CD4-positive, alpha-beta T cell treated with Interleukin-6 at 100 ng/mL for 8 hours (primary cell): ENCODE measurements at places on chromosomes 6 and 20.

DNA sequence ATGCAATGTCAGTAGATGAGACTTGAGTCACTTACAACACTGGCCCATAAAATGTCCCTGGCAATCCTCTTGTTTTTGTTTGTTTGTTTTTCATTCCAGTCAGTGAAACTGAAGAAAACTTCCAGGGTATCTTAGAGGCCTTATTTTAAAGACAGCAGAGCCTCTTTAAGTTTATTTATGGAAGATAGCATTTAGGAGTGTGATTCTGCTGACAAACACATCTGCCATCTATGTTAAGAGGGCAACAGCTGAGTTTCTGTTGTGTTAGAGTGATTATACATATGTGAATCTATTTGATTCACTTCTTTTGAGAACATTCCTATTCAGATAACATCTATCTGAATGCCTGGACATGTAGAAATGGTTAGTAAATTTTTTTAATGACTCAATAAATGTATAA, 812.6 kb downstream of the TENT5A start:
- DNase-seq, result no peak

DNA sequence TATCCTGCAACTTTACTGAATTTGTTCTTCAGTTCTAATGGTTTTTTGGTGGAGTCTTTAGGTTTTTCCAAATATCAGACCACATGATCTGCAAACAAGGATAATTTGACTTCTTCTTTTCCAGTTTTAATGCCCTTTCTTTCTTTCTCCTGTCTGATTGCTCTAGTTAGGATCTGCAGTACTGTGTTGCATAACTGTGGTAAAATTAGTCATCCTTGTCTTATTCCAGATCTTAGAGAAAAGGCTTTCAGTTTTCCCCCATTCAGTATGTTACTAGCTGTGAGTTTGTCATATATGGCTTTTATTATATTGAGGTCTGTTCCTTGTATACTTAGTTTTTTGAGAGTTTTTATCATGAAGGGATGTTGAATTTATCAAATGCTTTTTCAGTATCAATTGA, 4.3 kb downstream of the MICA start:
- no peak for DNase-seq

DNA sequence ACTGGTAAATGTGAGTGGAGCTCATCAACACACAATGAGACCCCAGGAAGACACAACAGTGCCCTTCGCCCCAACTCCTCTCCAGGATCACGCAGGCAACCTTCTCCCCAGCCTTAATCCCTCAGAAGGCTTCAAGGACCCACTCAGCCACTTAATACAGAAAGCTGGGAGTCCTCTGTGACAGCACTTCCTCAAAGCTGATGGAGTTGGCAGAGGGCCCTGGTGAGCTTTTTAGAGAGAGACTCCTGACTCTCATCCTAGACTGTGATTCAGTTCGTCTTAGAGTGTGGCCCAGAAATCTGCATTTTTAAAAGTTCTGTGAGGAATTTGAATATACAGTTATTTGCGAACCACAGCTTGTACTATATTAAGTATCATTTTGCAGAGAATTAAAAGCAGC, 187.7 kb downstream of the UST start:
- no peak for DNase-seq

DNA sequence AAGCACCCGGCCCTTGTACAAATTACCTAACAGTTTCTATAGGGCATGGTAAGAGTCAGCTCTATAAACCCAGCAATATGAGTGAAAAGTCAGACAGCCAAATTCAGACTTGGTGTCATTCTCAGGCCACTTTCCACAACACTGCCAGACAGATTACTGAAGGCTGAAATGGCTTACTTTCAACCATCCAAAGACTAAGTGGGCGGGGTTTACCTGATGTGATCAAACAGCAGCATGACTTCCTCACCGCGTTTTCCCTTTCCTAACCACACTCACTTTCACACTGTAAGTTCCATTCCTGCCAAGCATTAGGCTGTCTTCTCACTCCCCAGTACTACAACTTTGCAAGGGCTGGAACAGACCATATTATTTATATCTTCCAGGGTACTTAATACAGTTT, 85.9 kb downstream of the SMLR1 start:
- peak; percentile 30 for DNase-seq

DNA sequence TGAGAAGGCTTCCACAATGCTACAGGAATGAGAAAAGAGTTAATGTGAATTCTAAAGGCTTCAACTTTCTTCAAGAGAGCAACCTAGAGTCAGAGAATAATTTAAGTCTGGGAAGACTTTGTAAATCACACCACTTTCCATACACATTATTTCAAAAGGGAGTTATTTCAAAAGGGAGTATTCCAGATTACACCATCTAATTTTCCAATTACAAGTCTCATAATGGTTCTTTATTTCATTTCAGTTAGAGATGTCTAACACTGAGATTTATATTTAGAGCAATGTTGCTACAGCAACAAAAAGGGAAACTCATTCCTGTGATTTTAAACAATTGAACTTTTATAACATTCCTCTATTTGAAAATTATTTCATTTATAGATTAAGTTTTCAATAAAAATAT, 98.8 kb upstream of the DST start:
- no peak for DNase-seq

DNA sequence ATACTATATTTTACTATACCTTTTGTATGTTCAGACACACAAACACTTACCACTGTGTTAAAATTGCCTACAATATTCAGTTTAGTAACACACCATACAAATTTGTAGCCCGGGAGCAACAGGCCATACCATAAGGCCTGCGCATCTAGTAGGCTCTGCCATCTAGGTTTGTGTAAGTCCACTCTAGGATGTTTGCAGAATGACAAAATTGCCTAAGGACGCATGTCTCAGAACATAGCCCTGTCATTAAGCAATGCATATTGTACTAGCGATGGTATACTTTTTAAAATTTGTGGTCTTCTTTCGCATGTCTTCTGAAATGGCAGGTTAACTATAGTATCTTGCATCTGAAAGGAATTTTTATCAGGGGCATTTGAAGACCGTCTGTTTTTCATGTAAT, 26.6 kb upstream of the MAP7 start:
- DNase-seq, result no peak
